ENCODE measurements at places on chromosomes 1 and 21.

GRCh38 chr1:165389609-165390008 lies 33.1 kb upstream of the LMX1A start:
- DNase-seq, result no peak

GRCh38 chr1:39681294-39681693 lies 9.4 kb upstream of the NT5C1A start:
- DNase-seq, result no peak

DNA sequence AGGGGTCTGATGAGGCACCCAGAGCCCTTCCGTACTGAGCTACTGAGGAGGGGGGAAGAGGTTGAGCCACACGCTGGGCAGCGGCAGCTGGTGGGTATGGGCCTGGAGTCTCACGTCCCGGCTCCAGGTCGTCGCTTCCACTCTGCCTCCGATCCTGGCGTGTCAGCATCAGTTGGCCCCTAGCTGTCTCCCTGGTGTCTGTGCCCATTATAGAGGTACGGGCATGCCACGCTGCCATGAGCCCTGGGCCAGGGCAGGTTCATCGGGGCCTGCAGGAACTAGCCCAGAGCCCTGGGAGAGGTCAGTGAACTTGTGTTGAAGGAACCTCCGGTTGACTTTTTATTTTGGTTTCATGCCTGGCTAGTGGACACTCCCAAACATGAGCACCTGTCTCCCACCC lies 18.2 kb downstream of the COQ8A start:
- DNase-seq, result no peak

GRCh38 chr1:92698932-92699331 lies 86.0 kb downstream of the EVI5 start:
- DNase-seq, result no peak

DNA sequence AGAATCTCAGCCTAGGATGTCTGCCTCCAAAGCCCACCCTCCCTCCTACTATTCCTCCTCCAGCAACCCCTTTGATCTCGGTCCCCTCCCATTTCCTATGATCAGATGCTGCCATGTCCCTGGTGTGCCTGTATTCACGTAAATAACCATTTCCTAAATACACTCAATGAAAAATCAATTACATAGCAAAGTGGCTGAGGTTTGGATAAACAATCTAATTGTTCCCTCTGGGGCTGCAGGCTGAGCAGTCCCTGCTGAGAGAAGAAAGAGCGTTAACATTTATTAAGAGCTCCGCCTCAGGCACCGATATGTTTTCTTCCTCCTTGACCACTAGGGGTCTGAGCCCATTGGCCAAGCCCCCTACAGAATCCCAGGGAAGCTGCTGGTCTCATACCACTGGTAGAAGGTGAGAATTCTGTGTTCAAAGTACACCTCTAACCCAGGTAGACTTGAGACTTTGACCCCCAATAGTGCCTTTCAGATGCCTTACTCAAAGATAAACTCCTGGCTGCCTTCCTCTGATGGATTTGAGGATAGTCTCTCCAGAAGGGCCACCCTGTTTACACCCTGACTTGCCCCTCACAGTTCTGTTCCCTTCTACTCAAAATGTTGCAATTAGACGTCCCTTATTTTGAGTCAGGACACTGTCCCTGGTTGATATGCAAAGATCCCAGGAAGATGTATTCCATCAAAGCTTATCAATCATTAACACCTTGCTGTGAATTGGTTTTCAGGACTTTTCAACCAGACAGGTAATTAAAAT lies 33.9 kb upstream of the CAMK1G start:
- DNase-seq, result peak; percentile 14

DNA sequence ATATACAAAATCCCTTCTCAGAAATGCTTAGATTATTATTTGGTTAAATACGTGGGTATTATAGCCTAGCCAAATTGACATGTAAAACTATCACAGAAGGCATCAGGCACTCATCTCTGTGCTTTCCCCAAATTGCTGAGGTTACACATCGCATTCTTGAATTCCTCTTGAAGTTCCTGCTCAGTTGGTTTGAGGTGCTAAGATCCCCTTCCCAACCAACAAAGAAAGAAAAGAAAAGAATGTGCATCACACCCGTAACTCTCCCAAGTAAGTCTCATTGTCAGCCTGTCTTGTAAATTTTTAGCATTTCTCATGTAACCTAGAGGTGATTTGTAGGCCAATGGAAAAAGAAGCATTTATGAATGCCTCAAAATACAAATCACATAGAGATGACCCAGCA lies 539.2 kb upstream of the PRMT6 start:
- no peak for DNase-seq
